ENCODE measurements at places on chromosomes 2 and 18.

DNA sequence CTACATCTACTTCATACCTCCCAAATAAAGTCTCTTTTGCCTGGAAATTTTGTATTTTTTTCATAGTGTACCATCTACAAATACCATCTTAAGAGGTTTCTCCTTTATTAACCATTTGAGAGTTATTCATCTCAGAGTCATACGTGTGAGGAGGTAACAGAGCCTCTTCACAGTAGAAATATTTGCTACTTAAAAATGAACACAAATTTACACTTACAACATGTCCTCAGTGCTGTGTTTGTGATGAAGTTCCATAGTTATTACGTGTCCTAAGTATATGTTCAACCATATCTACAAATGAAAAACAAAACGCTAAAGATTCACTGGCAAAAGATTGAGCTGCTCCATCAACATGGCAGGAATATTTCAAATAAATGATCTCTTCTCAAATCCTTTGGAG is 48.5 kb upstream of the HNRNPA3 start:
- no peak for DNase-seq

DNA sequence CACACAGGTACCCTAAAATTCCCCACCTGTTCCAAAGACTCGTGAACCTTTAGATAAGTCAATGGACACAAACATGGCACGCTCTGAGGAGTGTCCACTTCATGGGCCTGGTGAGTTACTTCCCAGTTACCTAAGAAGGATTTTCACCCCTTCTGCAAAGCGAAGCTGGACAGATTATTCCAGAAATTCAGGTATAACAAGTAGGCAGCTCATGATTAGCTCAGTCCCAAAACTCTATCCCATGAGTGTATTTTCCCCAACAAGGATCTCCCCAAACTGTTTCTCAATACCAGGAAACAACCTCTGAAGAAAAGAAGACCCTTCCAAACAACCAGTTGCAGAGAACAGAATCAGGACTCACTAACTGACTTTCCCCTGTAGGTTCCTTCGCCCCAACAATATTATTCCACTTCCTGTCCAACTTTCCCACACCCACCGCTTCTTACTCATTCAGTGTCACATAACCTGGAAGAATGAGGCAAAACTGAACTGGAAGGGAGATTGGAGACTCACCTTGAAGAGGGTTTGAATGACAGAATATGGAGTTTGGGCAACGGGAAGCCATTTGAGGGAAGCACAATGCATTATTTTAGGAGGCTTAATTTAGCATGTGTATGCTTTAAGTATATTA is 120.1 kb downstream of the ANTXR1 start:
- no peak for DNase-seq

GRCh38 chr18:76564117-76564516 is 69.1 kb upstream of the ZNF516 start:
- DNase-seq, result no peak

- DNase-seq, result no peak
These were observed 47.7 kb upstream of the TMEM247 start for GRCh38 chr2:46431481-46432235.

DNA sequence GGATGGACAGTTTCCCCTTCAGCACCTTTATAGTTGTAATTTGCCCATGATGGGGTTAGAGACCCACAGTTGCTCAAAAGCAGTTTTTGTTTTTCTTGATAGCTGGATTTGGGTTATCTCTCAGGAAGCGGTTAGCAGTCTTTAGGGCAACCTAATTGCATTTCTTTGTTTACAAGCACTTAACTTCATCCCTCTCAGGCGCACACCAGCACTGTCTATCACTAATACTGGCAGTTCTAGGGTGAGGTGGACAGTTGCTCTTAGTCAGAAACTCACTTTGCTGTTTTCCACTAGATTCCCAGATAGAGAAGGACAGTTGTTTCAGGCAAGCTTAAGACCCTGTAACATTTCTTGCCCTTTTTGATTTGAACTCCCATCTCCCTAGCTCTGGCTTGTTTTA is 146.0 kb downstream of the AGAP1 start:
- DNase-seq, result no peak

GRCh38 chr18:34158881-34159690 is 65.6 kb downstream of the NOL4 start:
- no peak for DNase-seq

- no peak for DNase-seq
These were observed 142.9 kb downstream of the CCDC102B start for GRCh38 chr18:68940754-68941153.

DNA sequence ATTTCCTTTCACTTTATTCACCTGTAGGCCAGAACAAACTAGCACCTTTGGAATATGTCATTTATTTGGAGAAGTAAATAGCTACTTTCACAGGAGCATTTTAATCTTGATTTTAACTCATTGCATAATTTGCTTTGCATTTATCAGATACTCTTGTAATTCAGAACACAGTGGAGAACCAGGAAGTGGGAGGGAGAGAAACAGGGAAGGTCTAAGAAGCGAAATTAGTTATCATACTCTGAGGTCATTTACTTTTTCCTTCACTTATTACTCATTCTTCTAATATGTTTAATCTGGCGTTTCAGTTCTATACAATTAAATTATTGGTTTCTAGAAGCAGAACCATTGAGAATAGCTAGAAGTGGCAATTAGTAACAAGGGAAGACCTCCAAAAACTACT is 20.7 kb downstream of the RBM44 start:
- DNase-seq, result no peak

- peak; percentile 71 for DNase-seq
These were observed 2.5 kb downstream of the HPCAL1 start for GRCh38 chr2:10305254-10305635.

DNA sequence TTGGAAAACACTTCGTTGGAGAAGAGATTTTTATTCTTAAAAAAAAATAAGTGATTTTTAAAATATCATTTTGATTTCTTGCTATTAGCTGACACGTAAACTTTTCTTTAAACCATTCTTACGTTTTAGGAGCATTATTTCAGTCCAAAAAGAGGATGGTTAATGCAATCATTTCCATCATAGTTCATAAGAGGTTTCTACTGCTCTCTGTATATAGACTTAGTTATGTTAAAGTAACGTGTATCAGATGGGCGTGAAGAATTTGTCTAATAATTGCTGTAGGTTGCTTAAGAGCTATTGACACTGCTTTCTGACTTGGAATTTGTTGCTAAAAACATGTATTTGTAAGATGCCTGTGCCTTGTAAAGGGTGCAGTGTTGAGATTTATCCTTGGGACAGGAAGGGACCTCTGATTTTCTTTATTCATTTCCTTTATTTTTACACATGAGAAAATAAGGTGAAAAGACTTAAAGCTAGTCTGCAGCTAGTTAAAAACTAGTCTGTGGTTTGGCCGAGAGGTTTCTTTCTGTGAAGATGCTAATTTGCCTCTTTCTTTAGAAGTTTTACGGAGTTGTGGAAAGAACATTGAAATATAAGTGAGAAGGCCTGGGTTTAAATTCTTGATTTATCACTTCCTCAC is 2.9 kb downstream of the ANKRD12 start:
- no peak for DNase-seq

DNA sequence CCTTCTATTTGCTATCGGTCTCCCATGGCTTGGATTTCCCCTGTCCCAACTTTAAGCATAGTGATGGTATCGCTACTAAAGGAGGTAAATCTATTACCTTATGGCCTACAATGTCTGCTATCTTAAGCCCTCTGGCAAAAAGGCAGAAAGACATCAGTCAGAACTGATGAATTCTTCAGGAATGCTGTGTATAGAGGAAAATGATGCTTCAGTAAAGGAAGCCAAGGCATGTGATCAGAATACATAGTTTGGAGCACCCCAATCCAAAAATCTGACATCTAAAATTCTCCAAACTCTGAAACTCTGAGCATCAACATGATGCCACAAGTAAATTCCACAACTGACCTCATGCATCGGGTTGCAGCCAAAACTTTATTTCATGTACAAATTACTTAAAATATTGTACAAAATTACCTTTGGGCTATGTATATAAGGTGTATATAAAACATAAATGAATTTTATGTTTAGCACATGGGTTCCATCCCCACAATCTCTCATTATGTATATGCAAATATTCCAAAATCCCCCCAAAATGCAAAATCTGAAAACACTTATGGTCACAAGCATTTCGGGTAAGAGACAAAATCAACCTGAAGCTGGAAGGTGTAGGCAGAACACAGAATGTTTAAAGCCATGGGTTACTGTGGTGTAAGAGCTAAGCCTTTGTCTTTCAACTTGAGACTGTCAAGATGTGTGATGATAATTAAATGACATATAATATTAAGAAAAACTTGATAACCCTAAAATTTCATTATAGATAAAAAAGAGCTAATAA is 66.2 kb downstream of the CUL3 start:
- no peak for DNase-seq

DNA sequence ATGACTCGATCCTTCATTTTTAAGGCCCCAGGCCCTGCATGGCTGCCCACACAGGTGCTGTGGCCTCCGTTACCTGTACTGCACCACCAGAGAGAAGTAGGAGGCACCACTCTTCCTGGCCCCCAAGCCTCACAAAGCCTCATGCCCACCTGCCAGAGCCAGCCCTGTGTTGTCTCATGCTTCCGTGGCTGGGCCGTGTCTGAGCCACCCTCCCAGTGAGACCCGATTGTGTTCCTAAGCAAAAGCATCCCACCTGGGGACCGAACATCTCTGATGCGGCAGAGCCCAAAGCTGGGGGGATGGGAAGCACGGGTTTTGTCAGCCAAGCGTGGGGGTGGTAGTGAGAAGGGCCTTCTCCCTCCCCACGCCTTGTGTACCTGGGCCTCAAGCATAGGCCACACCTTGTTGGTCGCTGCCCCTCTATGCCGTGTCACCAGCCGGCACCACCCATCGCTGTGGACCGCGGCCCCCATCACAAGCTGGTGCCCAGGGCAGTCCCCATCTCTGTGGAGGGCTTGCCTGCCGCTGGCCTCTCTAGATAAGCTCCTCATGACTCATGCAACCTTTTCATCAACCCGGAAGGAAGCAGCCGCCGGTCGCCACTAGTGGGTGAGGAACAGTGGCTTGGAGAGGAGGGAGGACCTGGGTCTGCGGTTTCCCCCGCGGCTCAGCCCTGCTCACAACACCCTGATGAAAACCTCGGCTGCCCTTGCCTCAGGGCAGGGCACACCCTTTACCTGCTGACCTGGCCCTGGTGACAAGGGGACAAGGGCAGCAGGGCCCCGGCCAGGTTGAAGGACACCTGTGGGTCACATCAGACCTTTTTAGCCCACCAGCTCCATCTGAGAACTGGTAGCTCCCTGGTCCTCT is 2.7 kb upstream of the RNPEPL1 start:
- peak; percentile 92 for DNase-seq

DNA sequence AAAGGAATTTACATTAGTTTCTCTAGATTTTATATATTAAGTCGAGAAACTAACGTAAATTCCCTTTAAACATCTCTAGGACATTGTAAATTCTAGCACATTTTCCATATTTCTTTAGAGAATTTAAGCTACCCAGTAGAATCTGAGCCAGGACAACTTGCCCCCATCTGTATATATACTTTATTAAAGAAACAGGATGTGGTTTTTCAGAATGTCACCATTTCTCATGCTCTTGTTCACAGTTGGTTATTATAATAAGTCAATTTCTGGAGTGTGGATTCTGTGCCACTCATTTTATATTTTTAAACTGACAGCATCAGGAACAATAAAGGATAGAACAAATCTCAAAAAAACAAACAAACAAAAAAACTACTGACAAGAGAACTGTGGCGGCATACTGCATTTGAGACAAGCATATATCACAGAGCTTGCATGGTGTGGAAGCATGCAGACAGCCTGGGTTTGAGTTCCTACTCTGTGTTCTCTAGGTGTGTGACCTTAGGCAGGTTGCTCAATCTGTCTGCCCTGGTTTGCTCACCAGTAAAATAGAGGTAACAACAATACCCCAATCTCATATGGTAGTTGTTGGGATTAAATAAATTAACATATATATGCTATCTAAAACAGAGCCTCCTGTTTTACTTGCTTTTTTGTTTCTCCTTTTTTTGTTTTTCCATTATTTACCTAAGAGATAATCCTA is 61.4 kb upstream of the DNER start:
- DNase-seq, result no peak

- no peak for DNase-seq
These were observed 1.9 kb upstream of the ITSN2 start for GRCh38 chr2:24362253-24362652.

GRCh38 chr18:74790451-74790850 is 192.8 kb downstream of the ZNF407 start:
- DNase-seq, result no peak

- DNase-seq, result no peak
These were observed 7.4 kb downstream of the PMAIP1 start for GRCh38 chr18:59907172-59907571.

GRCh38 chr2:126893606-126894005 is 5.1 kb upstream of the TEX51 start:
- DNase-seq, result no peak

- DNase-seq, result no peak
These were observed 8.2 kb upstream of the NT5C1B start for GRCh38 chr2:18597618-18598017.

GRCh38 chr2:27907547-27907946 is 17.0 kb downstream of the BABAM2 start:
- DNase-seq, result no peak

GRCh38 chr2:171319164-171319810 is 114.5 kb downstream of the METTL8 start:
- peak; percentile 73 for DNase-seq

DNA sequence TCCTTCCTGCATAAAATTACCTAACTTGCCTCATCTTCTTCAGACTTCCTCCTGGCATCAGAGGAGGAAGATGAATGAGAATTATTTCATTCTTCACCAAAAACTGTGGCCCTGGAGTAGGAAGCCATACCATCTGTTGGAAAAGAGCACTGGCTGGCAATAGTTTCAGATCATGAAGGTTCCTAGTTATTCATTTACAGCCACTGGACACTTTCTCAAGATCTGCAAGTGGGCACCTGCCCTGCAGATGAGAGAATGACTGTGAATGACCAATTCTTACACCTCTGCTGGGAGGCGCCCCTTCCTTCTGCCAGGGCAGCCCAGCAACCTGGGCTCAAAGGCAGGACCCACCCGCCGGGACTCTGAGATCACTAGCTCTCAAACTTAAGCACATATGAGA is 13.0 kb downstream of the DIPK1C start:
- DNase-seq, result no peak

GRCh38 chr2:113848758-113849415 is 41.0 kb upstream of the ACTR3 start:
- DNase-seq, result peak; percentile 61

DNA sequence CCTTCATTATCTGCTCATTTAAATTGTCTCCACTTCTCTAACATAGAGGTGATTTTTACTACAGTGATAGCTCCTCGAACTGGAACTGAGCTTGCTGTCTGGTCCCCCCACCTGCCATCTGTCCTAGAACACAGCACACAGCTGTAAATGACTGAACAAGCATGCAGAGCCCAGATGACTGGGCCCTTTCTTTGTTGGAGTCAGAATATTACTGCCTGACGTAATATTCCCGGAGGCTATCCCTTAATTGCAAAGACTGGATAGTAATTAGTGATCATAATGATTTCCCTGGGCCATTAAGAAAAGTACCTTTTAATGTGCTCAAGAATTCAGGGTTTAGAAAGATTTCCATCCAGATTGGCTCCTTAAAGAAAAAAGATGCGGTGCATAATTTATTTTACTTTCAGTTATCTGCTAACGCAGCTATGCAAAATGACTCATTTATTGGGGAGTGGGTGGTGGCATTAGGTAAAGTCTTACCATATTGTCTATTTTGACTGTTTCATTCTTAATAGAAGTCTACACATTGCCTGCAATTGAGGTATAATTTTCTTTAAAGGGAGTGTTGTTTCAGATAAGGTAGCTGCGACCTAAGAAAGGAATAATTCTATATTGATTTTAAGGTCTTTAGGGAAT is 84.4 kb downstream of the MAP4K4 start:
- DNase-seq, result peak; percentile 15
